ENCODE measurements at places on chromosomes 12 and 14.

DNA sequence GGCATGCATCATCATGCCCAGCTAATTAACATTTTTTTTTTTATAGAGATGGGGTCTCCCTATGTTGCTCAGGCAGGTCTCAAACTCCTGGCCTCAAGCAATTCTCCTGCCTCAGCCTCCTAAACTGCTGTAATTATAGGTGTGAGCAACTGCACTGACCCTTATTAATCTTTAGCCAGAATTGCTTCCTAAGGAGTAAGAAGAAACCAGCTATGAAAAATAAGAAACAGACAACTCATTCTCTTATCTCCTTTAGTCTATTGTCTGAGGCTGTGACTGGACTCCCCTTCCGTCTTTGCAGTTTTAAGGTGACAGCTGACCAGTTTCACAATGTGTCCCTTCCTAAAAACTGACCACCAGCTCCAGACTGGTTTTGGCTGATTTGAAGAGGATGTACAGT lies 52.4 kb downstream of the EMP1 start:
- no peak for DNase-seq

GRCh38 chr14:68285421-68286179 lies 466.0 kb downstream of the RAD51B start:
- DNase-seq, result no peak

DNA sequence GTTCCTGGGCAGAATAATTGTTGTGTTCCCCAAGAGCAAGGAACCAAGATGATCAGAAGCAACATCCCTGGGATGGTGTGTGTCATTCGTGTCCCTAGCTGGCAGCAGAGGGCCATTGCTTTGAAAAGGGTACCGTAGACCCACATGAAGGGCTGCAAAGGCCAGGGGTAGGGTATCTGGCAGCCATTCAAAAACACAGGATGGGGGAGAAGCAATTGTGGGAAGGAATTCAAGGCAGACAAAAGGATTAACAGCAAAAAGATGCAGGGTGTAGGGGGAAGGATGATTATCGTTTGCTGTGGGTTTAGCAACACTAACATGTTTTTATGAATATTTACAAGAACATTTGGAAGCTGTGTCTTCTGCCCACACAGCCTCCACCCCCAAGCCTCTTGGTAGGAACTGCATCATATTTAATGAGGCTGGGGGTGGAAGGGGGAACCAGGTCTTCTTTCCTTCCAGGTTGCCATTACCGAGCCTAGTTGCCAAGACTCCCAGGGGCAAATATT lies 169.0 kb upstream of the G2E3 start:
- no peak for DNase-seq

- DNase-seq, result no peak
These were observed 35.3 kb downstream of the PRKD1 start for GRCh38 chr14:29892327-29892726.

- DNase-seq, result no peak
These were observed 146.0 kb upstream of the SFSWAP start for GRCh38 chr12:131564845-131565244.

- DNase-seq, result no peak
These were observed 255.0 kb upstream of the NPAS3 start for GRCh38 chr14:32683679-32684078.

GRCh38 chr12:92621833-92622232 lies 81.0 kb upstream of the PLEKHG7 start:
- DNase-seq, result no peak

GRCh38 chr12:22353615-22354325 lies 19.3 kb upstream of the ST8SIA1 start:
- no peak for DNase-seq

GRCh38 chr14:26286913-26287205 lies 311.0 kb downstream of the NOVA1 start:
- no peak for DNase-seq

DNA sequence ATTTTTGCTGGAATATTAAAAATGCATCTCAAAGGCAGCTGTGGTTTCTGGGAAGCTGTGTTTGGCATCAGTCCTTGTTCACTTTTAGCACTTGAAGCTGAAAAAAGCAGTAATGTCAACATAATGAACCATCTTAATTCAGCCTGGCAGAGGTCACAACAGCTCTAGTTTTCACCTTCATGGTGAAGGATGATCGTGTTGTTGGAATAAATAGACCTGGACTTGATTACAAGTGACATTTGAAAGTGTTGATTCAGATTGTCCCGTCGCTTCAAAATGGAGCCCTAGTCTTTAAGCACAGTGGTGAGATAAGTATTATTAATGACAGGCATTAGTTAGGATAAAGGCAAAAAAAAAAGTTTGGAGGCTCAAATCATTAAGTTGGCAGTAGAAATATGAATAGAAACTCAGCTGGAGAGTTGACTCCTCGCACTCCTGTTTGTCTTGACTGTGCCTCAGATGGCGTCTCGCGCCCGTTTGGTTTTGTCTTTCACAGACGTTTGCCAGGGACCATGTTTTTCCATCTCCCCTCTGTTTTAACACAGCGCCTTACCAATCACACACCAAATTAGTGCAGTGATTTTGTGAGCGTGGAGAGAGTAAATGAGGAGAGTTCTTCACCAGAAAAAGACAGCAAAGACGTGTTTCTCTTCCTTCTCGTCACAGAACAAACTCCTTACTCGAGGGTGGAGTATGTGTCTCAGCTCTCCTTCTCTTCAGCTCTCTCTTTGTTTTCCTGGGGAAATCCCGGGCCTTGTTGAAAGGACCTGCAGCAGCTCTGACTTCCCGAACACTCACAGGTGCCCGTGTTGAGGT lies 53.4 kb upstream of the MMP17 start:
- no peak for DNase-seq

GRCh38 chr12:121009741-121010140 lies 6.5 kb downstream of the C12orf43 start:
- DNase-seq, result peak; percentile 67

DNA sequence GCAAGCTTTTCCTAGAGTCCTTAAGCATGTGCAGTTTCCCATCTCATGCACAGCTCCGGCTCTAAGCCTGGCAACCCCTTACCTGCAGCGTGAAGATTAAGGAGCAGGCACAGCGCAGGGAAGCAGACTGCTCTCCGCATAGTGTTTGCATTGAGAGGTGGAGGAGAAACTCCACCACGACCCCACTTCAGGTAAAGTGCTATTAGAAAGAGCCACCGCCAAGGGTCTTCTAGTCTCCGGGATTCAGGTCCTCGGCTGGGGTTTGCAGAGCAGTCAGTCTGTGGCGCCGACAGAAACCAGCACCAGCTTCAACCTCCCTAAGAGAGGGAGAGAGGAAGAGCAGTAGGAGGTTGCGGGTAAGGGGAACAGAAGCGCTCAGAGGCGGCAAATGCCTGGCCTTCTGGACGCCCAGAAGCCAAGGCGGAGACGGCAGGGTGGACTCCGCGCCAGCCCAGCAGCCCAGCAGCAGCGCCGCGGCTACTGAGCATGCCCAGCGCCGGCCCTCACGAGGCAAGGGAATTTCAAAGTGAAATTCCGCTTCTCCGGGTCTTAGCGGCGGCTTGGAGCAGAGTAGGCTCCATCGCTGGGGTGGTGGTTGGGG lies at the start of gene PTPRR:
TSS of gene PTPRR (minus strand) at position 488 of the 601 bp plus-strand sequence. CDS start at position 140, 348 bp downstream.
- no peak for DNase-seq

- DNase-seq, result no peak
These were observed 61.4 kb downstream of the MYF5 start for GRCh38 chr12:80778005-80778541.

GRCh38 chr14:88515499-88516221 lies 39.1 kb downstream of the PTPN21 start:
- DNase-seq, result no peak

DNA sequence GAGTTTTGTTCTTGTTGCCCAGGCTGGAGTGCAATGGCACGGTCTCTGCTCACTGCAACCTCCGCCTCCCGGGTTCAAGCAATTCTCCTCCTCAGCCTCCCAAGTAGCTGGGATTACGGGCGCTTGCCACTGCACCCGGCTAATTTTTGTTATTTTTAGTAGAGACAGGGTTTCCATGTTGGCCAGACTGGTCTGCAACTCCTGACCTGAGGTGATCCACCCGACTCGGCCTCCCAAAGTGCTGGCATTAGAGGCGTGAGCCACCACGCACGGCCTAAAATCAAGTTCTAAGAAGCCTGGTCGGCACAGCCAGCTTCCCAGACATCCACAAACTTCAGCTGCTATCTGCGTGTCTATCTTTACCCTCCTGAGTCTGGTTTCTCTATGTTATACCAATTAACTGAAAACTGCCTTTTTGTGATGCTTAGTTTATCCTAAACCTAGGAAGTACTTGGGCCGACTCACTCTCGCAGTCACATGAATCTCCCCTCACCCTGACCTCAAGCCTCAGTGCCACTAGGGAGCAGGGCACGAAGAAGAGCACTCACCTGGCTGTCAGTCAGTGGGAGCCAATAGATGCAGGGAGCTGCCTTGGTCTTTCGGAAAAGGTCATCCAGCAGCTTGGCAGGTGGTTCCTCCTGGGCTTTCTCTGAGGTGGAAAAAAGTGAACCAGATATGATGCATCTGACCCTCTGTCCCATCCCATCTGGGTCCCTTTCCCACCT lies 3.4 kb upstream of the CDH24 start:
- no peak for DNase-seq

DNA sequence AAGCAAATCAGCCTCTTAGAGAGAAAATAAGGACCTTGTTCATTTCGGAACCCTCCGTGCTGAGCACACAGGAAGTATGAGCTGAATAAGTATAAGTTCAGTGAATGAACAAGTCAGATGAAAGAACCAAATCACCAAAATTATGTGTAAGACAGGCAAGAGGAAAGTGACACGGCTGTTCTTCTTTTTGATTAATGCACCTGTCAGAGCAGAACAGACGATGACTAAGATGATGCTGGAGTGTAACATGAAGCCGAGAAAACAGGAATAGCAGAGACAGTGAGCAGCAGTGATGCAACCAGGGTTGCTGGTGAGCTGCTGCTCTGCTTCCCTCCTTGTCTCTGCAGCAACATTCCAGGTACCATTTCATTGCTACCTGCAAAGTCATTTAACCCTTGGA lies 861.1 kb downstream of the GALC start:
- DNase-seq, result no peak

GRCh38 chr14:104359301-104359968 lies 220.1 kb upstream of the C14orf180 start:
- no peak for DNase-seq

- no peak for DNase-seq
These were observed 30.0 kb downstream of the SLC39A9 start for GRCh38 chr14:69428289-69428998.

DNA sequence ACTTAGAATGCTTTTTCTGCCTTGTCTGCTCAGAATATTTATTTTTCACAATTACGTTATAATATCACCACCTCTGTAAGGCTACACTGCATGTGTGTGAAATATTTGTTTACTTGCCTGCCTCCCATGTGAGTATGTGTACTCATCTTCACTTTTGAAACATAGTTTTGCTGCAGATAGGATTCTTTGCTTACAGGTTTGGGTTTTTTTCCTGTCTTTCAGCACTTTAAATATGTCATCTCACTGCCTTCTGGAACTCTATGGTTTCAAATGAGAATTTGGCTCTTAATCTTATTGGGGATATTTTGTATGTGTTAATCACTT lies 10.9 kb downstream of the G2E3 start:
- no peak for DNase-seq

DNA sequence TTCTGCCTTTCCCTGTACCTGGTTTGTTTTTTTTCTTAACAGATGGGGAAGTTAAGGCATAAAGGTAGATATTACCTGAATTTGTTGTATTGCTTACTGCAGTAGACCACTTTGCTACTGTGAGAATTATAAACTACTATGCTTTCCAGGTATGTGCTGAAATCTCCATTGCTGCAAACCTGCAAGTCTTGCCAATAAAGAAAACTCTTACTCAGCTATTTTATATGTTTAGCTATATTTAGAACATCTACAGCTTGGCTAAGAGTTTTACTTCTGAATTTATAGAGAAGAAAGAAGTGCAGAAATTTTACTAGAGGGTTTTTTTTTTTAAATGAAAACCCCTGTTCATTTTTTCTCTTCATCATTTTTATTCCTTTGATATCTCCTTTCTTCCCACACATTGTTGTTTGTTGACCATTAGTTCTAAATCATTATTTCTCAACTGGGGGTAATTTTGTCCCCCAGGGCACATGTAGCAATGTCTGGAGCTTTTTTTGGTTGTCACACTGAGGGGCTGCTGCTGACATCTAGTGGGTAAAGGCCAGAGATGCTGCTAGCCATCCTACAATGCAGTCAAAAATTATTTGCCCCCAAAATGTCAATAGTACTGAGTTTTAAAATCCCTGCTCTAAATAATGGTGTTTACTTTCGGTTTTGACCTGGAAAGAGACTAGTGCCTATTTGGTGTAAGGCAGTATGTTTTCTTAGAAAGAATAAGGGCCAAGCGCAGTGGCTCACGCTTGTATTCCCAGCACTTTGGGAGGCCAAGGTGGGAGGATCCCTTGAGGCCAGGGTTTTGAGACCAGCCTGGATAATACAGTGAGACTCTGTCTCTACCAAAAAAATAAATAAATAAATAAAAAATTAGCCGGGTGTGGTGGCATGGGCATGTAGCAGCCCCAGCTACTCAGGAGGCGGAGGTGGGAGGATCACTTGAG lies 48.6 kb downstream of the PCNX1 start:
- no peak for DNase-seq

- peak; percentile 34 for DNase-seq
These were observed 612.5 kb downstream of the FSCB start for GRCh38 chr14:43894534-43894933.

GRCh38 chr14:75361751-75362433 lies 65.9 kb upstream of the JDP2 start:
- no peak for DNase-seq

DNA sequence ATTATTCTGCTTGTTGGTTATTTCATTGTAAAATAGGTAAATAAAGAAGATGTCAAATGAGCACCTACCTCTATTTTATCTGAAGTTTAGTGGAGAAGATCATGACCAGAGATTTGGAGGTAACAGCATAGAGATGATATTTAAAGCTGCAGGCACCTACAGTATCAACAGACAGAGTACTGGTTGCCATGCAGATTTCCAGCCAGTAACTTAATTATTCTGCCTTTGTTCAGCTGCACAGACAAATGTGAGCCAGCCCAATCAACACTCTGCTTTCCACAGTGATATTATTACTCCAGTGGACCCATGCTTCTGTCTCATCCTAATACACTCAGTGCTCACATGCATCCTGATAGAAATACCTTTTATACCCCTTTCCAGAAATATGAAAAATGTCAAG lies 348.5 kb upstream of the RGS6 start:
- DNase-seq, result no peak

DNA sequence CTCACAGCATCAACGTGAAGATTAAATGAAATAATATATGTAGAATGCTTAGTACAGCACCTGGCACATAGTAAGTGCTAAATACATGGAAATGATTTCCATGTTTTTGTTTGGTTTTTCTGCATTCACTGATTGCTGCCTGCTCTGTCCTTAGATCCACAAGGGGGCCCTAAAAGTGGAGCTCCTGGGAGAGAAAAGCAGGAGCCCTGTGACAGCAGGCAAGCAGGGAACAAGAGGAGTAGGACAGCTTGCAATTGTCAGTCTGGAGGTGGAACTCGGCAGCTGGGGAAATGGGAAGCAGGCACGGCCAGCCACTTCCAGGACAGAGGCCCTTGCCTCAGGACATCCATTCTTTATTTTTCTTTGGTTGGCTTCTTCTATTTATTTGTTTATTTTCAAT lies 292.9 kb downstream of the BMP4 start:
- DNase-seq, result no peak

GRCh38 chr14:51484485-51484884 lies 167.2 kb upstream of the FRMD6 start:
- no peak for DNase-seq

GRCh38 chr14:99349721-99350495 lies 77.9 kb upstream of the BCL11B start:
- no peak for DNase-seq
